ENCODE measurements at places on chromosomes 2 and 18.

GRCh38 chr18:61735564-61736102 lies 157.2 kb downstream of the RNF152 start:
- no peak for DNase-seq

- DNase-seq = no peak
Measured at GRCh38 chr2:195674491-195675221, 17.6 kb downstream of the SLC39A10 start.

DNA sequence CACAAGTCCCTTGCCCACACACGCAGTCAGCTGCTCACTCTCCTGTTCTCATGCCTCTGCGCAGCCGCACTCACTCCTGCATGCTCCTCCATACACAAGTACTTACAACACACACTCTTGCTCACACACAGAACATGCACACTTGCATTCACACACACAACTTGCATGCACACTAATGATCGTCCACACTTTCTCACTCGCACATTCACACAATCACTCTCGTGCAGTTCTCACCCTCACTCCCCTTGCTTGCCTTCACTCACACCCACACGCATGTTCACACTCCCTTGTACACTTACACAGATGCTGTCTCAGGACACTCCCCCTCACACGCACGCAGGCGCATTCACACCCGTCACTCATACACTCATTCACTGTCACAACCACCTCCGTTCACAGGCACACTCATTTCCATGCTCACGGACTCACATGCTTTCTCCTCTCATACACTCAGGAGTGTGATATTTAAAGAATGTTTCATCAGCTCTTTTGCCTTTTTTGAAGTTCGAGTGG lies 36.1 kb upstream of the LYPD6B start:
- DNase-seq = no peak

DNA sequence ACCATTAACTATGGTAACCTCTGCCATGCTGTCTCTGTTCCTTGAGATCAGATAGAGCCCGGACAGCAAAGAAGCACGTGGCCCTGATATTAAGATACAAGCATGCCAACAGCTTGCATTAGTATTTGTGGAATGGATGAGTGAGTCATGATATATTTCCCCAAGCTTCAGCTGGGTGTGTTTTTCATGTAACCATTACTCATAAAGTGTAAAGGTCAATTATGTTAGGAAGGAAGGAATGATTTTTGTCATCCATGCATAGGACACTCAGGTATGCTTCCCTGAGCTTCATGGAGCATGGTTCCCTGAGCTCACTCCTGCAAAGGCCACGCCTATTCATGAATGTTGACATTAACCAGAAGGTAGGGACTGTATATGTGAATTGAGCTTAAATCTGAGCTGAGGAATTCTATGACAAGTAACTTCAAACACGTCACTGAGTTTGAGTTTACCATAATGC lies 74.6 kb downstream of the ARL4C start:
- no peak for DNase-seq

- DNase-seq = no peak
Measured at GRCh38 chr2:55052129-55053061, 2.1 kb upstream of the RTN4 start.

DNA sequence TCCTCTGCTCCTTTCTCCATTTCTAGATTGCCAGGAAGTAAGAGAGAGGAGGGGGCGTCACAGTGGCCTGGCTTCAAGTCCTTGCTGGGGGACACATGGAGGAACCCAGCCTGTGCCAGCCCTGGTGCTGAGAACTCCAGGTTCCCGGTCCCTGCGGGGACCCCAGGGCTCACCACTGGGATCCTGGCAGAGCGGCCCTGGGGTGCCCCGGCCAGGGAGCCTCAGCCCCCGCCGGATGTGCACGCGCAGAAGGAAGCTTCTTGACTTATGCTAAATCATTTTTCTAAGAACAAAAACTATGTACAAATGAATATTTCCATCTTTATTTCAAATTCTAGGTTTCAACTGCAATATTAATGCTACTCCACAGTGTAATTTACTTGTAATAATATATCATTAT lies 82.6 kb upstream of the SP3 start:
- DNase-seq = no peak

- no peak for DNase-seq
Measured at GRCh38 chr2:127080938-127081755, 25.8 kb downstream of the BIN1 start.

DNA sequence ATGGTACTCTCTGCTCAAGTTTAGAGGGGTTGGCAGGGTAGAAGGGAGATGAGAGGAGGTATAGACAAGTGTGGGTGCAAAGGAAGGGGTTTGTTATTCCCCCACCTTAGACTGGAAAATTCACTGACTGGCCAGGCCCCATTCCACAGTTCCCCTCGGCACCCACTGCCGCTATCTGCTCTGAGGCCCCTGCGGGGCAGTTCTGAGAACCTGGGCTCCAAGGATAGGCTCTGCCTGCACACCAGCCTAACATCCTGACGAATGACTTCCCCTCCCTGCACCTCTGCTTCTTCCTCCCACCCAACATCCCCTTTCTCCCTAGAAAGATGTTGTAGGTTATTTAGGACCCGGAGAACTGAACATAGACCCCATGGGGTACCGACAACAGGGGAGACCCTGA lies 303.9 kb upstream of the HDAC4 start:
- DNase-seq = no peak

DNA sequence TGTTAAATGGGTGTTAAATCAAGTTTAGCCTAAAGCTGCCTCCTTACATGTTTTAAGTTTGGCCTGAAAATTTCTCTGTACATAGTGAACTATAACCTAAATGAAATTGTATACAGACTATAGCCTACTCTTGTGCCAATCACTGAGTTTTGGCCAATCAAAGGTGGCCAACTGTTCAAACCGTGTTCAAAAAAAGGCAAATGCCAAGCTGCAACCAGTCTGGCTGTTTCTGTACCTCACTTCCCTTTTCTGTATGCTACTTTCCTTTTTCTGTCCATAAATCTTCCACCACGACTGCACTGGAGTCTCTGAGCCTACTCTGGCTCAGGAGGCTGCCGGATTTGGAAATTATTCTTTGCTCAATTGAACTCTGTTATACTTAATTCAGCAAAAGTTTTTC lies 121.0 kb downstream of the SPOPL start:
- DNase-seq = no peak

GRCh38 chr2:18268400-18268799 lies 292.1 kb downstream of the RDH14 start:
- no peak for DNase-seq

- DNase-seq = no peak
Measured at GRCh38 chr2:83650898-83651297, 808.2 kb downstream of the SUCLG1 start.

DNA sequence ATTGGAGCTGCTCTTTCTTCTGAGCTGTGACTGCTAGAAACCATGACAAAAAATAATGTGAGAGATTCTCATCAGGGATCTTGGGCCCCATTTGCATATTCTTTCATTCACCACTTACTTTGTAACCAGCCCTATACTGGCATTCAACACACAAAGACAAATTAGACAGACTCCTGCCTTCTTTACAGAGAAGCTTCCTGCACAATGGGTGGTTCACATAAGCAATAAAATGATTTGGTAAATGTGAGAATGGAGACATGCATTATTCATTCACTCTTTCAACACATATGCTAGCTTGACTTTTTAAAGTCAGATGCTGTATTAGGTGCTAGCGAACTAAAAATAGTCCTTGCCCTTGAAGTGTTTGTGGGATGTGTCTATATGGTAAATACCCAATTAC lies 174.4 kb downstream of the NCKAP5 start:
- no peak for DNase-seq

- no peak for DNase-seq
Measured at GRCh38 chr18:28794459-28795245, 617.7 kb upstream of the CDH2 start.

DNA sequence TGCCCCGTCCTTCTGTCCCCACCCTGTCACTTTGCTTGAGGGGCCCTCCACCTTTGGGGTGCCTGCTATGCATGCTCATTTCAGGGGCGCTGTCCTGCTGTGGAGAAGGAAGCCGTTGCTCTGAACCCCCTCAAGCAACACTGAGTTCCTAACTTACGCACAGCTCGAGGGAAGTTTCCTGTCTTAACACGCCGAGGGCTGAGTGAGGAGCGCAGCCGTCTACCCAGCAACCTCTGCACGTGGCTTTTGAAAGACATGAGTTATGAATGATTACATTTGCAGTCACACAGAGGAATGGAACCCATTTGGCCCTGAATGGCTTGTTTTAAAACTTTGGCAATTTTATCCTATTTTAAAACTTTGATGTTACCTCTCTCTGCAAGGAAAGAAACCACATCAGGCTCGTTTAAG lies 14.0 kb downstream of the RAMP1 start:
- no peak for DNase-seq

DNA sequence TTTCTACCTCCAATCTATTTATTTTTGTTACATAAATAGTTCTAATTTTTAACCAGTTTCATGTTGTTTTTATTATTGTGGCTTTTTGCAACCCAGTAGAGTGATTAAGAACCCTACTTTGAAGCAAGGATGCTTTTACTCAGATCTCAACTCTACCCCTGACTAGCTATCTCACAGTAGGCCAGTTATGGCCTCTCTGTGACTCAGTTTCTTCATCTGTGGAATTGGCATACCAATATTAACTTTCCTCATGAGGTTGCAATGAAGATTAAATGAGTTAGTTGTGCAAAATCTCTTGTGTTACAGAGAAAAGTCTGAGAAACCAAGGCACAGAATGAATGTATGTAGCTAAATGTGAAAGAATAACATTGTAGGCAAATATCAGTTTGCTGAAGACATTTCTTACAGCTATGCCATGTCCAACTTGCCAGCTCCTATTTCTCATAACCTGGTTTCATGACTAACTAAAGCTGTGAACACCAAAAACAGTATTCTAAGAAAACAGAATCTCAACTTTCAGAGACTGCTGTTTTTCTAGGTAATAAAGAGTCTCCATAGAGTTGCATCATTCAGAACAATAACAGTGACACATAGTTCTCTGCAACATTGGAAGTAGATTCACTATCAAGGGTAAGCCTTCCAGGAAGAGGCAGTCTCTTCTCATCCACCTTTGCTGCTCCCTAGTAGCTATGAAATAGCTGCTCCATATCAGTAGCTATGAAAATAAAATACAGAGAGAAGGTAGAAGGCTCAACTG lies 33.2 kb upstream of the CYTIP start:
- no peak for DNase-seq

GRCh38 chr18:55522011-55522410 lies 66.0 kb downstream of the TCF4 start:
- DNase-seq = no peak

DNA sequence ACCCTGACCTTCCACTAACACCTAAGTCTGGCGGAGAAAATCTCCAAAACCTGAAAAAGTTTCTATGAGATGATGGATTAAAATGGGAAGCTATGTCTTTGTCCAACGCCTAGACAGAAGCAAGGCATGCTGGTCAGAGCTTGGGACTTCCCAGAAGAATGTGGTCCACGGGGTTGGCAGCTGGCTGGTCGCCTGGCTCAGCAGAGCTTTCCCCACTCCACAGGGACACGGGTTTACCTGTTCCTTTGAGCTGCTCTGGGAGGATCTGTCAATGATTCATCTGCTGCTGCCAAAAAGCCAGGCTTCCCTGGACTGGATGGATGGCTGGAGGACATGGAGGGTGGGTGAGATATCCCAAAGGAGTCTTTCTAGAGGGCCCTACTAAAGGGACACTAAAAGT lies 10.8 kb downstream of the MBOAT2 start:
- no peak for DNase-seq

GRCh38 chr2:181857483-181857882 lies 34.0 kb upstream of the ITPRID2 start:
- no peak for DNase-seq

- DNase-seq = peak; percentile 62
Measured at GRCh38 chr2:219684721-219685689, 57.6 kb downstream of the SLC4A3 start.

DNA sequence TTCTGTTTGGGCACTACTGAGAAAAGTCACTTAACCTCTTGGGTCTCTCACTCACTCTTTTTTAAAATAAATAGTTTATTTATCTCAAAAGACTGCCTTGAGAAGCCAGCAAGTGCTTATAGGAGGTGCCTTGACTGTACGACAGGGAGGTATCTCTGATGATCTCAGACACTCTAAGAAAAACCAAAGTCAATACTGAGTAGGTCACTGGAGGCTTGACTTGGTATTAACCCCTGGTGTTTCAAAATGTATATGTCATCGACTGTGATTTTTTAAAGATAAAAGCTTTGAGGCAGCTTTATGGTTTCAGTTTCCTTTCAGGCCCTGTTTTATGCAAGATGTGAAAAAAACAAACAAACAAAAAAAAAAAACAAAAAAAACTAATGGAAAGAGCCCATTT lies 33.7 kb downstream of the MREG start:
- DNase-seq = no peak

DNA sequence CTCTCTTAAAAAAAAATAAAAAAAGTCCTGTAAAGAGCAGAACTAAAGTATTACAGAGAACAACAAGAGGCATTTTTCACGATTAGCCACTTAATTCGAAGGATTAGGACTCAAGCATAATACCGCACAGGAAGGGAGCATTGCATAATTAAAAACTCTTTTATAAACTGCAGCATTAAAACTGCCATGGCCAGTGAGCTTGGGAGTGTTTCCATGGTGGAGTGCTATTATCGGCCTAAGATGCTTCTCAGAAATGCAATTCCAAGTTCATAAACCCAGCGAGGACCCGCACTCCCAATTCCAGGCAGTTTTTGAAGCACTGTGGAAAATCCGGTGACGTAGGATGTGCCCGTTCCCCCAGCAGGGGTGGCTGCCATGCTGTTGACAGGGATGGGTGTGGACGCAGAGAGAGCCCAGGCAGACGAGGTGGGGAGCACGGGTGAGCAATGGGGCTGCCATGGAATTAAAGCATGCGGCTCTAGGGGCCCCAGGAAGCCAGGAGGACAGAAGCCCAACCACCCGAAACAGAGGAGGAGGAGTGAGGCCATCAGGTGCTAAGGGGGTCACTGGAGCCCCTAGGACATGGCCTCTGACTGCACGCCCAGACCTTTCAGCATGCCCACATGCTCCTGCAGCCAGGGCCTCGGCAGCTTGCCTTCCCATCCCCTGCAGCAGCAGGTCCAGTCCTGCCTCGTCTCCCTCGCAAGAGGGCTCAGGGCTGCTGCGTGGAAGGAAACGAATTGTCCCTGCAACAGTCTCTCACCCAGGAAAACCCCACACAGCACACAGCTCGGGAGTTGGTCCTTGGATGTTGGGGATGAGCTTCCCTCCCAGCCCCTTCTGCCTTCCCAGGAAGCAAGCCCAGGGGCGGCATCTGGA lies 233.4 kb downstream of the NDUFA10 start:
- DNase-seq = no peak

- DNase-seq = no peak
Measured at GRCh38 chr2:150759106-150759505, 271.6 kb upstream of the RND3 start.

- DNase-seq = no peak
Measured at GRCh38 chr2:216404010-216404618, 8.2 kb upstream of the SMARCAL1 start.
